ENCODE measurements at places on chromosomes 12 and 14. TPM values are rescaled to one million over a fixed set of nuclear protein-coding genes. Genes with fewer than 3 reads are reported as not detected.

Gene DENND5B
- total RNA-seq, result 20.0 TPM

Gene RNASE7
- total RNA-seq, result not detected

Gene GRIP1
- total RNA-seq, result not detected

DNA sequence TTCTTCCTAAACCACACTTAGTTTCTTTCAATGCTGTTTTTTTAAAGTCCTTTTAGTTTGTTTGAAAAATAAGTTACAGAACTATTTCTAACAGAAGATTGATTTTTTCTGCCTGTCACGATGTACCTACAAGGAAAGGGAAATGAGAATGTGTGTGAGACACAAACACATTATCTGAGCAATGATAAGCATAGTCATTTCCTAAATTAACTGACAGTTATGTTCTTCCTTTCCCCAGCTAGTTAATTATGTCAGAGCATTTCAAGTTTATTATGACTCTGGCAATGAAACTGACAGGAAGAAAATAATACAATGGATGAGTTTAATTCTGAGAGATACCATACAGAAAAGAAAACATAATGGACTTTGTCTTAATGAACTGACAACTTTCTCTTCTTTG, 21.3 kb upstream of the LDHB start:
- DNase-seq, result no peak

DNA sequence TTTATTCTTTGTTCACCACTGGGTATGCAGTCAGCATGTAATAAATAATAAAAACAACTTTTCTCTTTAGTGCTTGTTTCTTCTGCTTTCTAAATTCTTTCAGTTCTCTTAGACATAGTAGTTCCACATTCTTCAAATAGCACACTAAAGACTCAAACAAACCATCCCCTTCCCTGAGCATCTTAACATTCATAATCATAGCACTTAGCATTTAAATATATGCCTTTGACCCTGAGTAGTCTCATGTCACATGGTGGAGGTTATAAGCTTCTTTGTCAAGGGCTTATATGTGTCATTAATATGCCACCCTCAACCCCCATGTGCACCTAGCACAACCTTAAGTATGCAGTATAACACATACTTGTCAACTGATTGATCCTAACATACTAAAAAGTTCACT, 212.7 kb downstream of the PHLDA1 start:
- no peak for DNase-seq

DNA sequence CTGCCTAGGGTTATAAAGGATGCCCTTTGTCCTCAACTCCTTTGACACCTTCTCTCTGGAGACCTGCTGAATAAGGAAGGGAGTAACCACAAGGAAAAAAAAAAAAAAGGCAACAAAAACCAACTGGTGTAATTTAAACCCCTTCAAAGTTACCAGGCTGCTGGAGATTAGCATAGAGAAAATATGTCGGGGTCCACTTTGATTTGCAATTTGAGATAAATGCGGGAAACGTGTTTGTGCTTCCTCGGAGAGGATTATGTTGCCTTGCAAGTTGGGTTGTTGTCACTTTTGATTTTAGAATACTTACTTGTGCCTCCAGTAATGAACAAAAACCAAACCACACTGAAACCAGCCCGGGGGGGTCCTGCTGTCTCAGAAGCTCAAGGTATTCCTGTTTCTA, 200.2 kb upstream of the MYL2 start:
- DNase-seq, result no peak
